Stomach (tissue), 19 donors: ENCODE measurements at places on chromosomes 3 and 15.
A peak's percentile ranks its signal among the peaks of the same experiment; 100 is the strongest.

DNA sequence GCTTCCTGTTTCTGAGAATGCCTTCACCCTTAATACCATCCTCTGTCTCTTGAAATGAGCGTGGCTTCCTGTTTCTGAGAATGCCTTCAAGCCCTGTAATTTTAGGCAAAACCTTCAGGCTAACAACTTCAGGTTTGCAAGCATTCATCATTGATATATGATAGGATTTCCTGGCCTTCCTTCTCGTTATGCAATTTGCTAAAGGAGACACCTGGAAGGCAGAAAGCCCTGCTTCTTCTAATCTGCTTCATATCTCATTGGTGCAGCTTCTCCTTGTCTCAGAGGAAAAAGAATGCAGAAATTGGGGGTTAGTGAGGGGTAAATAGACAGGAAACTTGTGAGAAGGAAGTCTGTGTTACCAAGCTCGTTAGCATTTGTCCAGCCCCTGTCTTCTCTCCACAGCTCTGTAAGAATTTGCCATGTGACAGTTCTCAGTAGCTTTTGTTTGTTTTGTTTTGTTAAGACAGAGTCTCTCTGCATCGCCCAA, 7.3 kb downstream of the ARL6IP5 start:
- no peak for DNase-seq
- H3K27me3 ChIP-seq = no peaks in the 10 kb centered on the region
- peaks cover 100% of the 10 kb centered on the region for H3K4me1 ChIP-seq
- no peaks in the 10 kb centered on the region for H3K36me3 ChIP-seq
- no peak overlapping the region for H3K4me3 ChIP-seq
- H3K27ac ChIP-seq = peak overlapping the region; percentile 30

GRCh38 chr3:101868534-101869464, 19.5 kb downstream of the NFKBIZ start:
- no peaks in the 10 kb centered on the region for H3K36me3 ChIP-seq
- no peaks in the 10 kb centered on the region for H3K27me3 ChIP-seq
- peak; percentile 67 for DNase-seq
- H3K4me3 ChIP-seq = no peak overlapping the region

DNA sequence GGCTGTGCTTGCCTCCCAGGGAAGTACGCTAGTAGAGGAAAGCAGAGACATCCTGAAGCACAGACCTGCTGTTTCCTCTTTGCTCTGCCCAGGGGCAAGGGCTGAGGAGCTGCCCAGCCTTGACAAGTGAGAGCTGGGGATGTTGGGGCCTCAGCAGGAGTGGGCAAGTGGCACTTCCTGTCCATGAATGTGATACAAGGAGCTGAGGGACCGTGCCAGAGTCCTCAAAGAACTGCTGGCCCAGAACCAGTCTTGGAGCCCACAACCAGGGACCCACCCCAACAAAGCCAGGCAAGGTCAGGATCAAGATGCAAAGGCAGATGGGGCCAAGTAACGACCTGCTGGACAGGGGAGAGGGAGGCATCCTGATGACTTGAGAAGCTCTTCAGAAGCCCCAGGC, 70.3 kb downstream of the TRIM42 start:
- no peaks in the 10 kb centered on the region for H3K4me1 ChIP-seq
- DNase-seq = no peak
- no peaks in the 10 kb centered on the region for H3K27me3 ChIP-seq
- no peaks in the 10 kb centered on the region for H3K36me3 ChIP-seq
- no peak overlapping the region for H3K4me3 ChIP-seq

DNA sequence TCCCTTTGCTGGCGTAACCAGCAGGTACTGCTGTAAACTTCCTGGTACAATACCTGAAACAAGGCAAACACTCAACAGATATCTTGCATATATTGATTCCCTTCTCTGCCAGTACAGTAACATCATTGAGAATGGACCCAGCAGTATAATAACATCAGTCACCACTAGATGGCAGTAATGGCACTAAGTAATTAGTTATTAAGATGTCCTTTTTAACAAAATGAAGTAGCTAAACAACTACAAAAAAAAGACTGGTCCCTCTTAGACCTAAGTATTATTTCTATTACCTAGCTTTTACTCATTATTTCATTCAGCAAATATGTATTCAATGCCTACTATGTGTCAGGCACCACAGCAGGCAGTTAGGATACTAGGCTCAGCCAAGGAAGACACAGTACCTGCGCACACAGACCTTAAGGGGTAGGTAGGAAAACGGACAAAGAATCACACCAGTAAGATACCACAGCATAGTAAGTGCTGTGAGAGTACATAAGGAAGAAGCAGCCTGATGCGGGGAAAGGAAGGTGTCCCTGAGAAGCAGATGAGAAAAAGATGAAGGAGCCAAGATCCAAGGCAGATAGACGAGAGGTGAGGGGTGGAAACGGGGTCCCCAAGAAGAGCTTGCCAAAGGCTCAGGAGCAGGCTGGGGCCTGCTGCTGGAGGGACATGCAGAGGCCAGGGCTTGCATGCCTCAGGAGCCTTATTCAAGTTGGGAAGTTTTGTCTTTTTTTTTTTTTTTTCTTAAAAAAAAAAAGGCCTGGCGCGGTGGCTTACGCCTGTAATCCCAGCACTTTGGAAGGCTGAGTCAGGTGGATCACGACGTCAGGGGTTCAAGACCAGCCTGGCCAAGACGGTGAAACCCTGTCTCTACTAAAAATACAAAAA, 102.7 kb upstream of the CHD2 start:
- H3K27me3 ChIP-seq = no peaks in the 10 kb centered on the region
- H3K4me1 ChIP-seq = peaks cover 31% of the 10 kb centered on the region

DNA sequence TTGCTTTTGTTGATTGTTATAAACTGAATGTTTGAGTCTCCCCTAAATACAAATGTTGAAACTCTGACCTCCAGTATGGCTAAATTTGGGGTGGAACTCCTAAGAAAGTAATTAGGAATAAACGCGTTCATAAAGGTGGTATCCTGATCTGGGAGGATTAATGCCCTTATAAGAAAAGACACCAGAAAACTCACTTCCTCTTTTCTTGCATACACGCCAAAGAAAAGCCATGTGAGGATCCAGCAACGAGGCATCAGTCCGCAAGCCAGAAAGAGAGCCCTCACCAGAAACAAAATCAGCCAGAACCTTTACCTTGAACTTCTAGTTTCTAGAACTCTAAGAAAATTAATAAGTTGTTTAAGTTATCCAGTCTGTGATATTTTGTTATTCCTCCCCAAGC, 37.4 kb upstream of the AZI2 start:
- DNase-seq = no peak
- no peaks in the 10 kb centered on the region for H3K4me1 ChIP-seq
- no peak overlapping the region for H3K27ac ChIP-seq
- no peak overlapping the region for H3K4me3 ChIP-seq
- H3K27me3 ChIP-seq = no peaks in the 10 kb centered on the region

- H3K4me3 ChIP-seq = no peak overlapping the region
- no peaks in the 10 kb centered on the region for H3K27me3 ChIP-seq
- no peaks in the 10 kb centered on the region for H3K36me3 ChIP-seq
- H3K27ac ChIP-seq = no peak overlapping the region
These were observed 125.0 kb upstream of the PLXNA1 start for GRCh38 chr3:126857928-126858327.

GRCh38 chr3:32455609-32456428, 46.8 kb downstream of the CMTM6 start:
- peak; percentile 17 for DNase-seq
- H3K4me1 ChIP-seq = peaks cover 34% of the 10 kb centered on the region
- H3K27me3 ChIP-seq = no peaks in the 10 kb centered on the region
- H3K27ac ChIP-seq = no peak overlapping the region
- H3K36me3 ChIP-seq = peaks cover 38% of the 10 kb centered on the region

GRCh38 chr3:46705022-46705530, 3.9 kb downstream of the TMIE start:
- no peak overlapping the region for H3K27ac ChIP-seq
- peaks cover 13% of the 10 kb centered on the region for H3K4me1 ChIP-seq
- no peaks in the 10 kb centered on the region for H3K36me3 ChIP-seq
- H3K27me3 ChIP-seq = no peaks in the 10 kb centered on the region
- H3K4me3 ChIP-seq = no peak overlapping the region
